Stimulated activated CD4-positive, alpha-beta T cell treated with anti-CD3 and anti-CD28 coated beads, TNF-alpha, amount 100 ng/mL, for 48 hours (primary cell): ENCODE measurements at places on chromosomes 7 and 10.

DNA sequence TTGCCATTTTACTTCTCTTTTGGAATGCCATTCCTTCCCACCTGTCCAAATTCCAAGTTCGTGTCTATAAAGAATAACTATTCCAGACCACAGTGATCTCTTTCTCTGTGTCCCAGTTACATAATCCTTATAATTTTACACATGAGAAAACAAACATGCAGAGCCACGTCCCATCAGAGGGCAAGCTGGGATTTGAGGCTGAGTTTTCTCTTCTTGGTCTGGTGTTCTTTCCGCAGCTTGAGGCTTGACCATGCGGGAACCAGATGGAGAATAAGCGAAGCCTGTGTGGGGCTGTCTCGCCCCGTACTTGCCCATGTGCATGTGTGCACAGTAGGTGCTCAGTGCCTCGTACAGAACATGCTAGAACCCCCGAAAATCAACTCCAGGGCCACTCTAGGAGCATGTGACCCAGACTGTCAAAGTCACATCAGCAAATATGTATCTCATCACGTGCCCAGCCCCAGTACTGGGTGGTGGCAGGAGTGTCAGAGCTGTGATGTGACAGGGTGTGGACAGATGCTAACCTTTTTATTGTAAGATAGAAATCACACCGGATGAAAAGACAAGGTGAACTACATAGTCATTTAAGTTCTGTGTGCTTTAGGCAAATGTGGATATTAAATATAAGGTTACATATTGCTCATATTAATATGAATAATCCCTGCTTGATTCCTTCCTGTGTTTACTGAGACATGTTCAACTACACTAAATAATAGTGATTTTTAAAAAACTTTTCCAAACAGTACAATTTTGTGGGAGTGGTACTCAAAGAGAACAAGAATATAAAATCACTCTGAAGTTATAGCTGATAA is 3.2 kb downstream of the INSIG1 start:
- no peak for DNase-seq

DNA sequence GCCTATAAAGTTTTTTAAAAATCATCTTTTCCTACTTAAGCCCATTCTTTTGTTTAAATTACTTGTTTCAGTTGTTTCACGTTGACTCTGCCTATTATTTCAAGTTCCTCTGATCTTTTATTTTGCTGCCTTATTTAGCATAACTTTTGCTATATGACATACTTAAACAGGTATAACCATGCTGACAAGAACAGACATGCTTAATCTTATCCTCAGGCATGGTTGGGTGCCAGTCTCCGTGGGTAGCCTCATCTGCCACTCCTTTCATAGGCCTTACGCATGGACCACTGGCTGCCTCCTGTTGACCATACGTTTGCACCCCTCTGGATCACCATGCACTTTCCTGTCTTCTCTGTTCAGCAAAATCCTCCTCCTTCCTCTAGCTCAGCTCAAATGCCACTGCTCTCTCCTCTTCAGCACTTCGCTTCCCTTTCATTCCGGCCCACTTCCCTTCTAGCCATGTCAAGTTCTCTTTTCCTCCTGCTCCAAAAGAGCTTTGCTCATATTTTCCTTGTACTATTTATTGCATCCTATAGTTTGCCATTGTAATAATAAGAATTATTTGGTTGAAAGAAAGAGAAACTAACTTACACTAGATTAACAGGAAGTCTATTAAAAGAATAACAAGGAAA is 10.0 kb upstream of the TSPAN33 start:
- no peak for DNase-seq

DNA sequence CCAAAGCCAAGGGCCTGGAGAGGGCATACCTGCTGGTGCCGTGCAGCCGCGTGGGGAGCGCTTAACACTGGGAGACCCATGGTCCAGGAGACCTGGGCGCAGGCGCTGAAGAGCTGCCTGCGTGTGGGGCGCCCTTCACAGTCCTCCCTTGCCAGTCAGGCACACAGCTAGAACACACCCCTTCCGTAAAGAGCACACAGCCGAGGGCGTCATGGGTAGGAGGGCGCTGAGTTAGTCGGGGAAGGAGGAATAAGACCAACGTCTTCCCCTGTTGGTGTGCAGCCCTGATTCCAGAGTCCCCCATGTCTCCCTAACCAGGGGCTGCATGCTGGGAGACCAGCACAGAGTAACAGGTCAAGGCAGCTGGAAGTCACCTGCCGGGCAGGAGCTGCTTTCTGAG is 273.9 kb downstream of the USP6NL start:
- DNase-seq, result no peak

- DNase-seq, result no peak
These were observed 55.5 kb upstream of the STARD3NL start for GRCh38 chr7:38122501-38122900.

- no peak for DNase-seq
These were observed 242.2 kb downstream of the RAB11FIP2 start for GRCh38 chr10:117804470-117805011.

- no peak for DNase-seq
These were observed 407.7 kb downstream of the SH2D4B start for GRCh38 chr10:80945264-80945880.

DNA sequence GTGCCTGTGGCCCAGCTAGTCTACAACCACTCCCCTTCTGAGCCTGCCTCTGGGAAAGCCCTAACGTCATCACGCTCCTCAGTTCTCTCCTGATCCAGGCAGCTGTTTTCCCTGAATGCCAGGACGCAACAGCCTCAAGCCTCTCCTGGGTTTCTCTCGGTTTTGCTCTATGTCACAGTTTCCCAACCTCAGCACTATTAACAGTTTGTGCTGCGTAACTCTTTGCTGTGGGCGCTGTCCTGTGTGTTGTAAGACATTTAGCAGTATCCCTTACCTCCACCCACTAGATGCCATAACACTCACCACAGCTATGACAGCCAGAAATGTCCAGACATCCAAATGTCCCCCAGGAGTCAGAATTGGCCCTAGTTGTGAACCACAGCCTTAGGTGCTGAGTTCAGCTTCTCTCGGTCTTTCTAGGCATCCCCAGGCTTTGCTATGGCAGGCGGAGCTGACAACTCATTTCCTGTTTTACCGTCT is 226.3 kb upstream of the NPVF start:
- DNase-seq, result no peak

DNA sequence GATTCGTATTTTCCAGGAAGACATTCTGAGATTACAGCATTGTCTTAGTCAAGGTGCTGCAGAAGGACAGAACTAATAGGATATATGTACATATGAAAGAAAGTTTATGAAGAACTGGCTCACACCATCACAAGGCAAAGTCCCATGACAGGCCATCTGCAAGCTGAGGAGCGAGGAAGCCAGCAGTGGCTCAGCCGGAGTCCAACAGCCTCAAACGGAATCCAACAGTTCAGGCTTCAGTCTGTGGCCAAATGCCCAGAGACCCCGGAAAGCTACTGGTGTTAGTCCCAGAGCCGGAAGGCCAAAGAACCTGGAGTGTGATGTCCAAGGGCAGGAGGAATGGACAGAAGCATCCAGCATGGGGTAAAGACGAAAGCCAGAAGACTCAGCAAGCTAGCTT is 4.4 kb upstream of the ZFAND2A start:
- DNase-seq, result no peak

GRCh38 chr7:116734710-116735109 is 62.7 kb downstream of the MET start:
- DNase-seq, result no peak

- DNase-seq, result no peak
These were observed 4.1 kb downstream of the EMX2 start for GRCh38 chr10:117546581-117547015.

- DNase-seq, result no peak
These were observed 411.0 kb upstream of the DPP6 start for GRCh38 chr7:153641199-153641598.

- peak; percentile 32 for DNase-seq
These were observed 32.1 kb downstream of the LRRC27 start for GRCh38 chr10:132363921-132364593.

GRCh38 chr7:18614841-18615240 is 119.3 kb downstream of the HDAC9 start:
- DNase-seq, result no peak

DNA sequence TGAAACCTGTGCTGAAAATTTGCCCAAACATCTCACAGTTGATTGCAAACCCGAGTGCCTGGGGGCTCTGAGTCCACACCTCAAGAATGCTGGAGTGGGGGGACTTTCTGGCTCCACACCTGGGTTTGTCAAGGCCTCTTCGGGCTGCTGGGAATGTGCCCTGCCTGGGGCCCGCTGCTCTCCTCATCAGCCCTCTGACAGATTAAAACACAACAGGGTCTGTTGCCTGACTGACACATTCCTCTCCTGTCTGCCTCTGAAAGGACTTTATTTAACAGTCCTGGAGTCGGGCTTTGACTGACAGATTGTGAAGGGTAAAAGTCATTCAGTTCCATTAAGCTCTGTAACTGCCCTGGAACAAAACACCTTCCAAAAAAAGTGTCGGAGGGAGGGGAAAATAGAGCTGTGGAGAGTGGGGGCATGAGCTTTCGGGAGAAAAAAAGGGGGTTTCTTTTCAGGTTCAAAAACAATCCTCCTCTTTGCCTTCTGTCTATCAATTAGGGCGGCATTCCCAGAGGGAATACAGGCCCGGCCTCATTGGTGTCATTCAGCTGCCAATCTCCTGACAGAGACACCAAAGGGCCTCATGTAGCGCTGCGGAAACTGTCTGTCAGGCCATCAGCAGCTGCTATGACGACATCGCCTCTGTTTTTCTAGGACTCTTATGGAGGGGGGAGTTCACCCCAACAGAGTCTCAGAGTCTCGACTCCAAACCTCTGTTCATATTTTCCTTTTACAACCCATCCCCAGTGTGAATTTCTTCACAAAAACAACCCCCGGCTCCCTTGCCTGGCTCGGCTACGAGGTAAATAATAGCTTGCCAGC is 398.8 kb upstream of the NFE2L3 start:
- DNase-seq, result no peak

DNA sequence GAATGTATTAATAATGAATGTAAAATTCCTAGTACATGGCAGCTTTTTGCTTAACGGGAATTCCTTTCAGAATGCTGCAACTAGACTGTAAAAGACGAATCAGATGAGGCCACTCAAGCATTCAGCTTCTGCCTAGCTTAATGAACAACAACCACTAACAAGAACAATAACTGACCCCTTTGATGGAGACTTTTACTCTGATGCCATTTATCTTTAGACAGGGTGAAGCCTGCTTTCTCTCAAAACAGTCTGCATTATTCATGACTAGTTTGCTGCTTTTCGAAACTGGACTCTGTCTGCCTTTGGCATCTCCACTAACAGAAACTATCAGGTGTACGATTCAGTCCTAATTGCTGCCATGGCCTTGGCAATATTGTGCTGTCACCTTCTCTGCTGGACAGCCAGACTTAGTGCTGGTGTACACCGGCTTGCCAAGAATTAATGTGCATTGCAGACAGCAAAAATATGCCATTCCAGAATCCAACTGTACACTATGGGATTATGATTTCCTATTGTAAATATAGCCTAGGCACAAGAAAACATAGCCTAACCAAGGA is 295.5 kb upstream of the CDC14C start:
- DNase-seq, result no peak

DNA sequence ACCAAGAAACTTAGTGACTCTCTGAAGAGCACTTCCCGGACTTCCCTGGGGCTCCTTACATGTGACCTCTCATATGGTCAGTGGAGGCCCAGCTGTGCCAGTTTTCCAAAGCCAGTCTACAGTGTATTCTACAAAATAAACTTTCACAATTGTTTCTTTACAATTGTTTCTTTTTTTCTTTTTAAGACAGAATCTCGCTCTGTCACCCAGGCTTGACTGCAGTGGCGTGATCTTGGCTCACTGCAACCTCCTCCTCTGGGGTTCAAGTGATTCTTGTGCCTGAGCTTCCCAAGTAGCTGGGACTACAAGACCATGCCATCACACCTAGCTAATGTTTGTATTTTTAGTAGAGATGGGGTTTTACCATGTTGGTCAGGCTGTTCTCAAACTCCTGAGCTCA is 25.9 kb downstream of the CYP17A1 start:
- DNase-seq, result no peak

DNA sequence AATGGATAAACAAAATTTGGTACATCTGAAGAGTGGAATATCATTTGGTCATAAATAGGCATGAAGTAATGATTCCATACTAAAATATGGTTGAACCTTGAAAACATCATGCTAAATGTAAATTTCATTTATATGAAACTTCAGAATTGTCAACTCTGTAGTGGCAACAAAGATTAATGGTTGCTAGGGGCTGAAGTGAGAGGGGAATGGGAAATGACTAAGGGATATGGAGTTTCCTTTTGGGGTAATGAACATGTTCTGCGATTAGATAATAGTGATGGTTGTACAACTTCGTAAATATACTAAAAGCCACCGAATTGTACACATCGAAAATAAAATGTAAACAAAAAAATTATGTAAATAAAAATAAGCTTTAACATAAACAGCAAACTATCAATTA is 384.1 kb upstream of the STEAP1 start:
- no peak for DNase-seq

DNA sequence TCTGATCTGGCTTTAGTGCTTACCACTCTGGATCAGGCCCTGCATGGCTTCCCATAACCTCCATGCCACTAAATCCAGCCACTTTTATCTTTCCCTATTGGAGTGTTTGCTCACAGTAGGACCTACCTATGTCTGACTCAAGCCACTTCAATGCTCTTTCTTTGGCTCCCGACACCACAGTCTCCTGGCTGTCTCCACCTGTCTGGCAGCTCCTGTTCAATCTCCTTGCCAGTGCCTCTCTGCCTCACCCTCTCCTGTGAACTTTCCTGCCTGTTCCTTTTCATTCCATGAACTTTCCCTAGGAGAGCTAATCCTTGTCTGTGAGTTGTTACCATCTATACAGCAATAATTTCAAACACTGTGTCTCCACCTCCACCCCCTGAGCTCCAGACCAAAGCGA is 82.6 kb upstream of the UCN3 start:
- no peak for DNase-seq

DNA sequence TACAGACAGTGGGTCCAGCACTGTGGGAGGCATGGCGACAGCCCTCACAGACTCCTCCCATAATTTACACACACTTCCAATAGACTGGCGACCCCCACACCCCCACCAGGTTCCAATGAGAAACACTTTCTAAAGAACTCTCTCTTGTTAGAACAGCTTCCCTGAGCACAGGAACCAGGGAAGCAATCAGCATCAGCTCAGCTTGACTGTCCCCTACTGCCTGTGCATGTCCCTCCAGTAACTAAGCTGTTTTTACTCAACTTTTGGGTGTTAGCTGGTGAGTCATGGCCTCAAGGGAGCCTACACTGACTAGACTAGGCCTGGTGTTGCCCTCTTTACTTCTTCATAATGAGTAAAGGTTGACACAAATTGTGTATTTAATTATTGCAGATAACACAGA is 32.6 kb upstream of the HERPUD2 start:
- DNase-seq, result no peak

GRCh38 chr7:86823769-86824168 is 180.1 kb downstream of the GRM3 start:
- DNase-seq, result no peak

GRCh38 chr10:127854769-127855590 is 37.8 kb downstream of the CLRN3 start:
- DNase-seq, result no peak

- no peak for DNase-seq
These were observed 53.4 kb downstream of the HSPA12A start for GRCh38 chr10:116688741-116689495.

GRCh38 chr10:24467605-24468004 is 256.1 kb downstream of the ARHGAP21 start:
- no peak for DNase-seq

GRCh38 chr10:71643904-71644303 is 75.7 kb downstream of the C10orf105 start:
- DNase-seq, result no peak

- DNase-seq, result no peak
These were observed 100.3 kb downstream of the RAPGEF5 start for GRCh38 chr7:22256541-22257096.
